A549 (cell line): ENCODE measurements at places on chromosomes 16 and 17.

DNA sequence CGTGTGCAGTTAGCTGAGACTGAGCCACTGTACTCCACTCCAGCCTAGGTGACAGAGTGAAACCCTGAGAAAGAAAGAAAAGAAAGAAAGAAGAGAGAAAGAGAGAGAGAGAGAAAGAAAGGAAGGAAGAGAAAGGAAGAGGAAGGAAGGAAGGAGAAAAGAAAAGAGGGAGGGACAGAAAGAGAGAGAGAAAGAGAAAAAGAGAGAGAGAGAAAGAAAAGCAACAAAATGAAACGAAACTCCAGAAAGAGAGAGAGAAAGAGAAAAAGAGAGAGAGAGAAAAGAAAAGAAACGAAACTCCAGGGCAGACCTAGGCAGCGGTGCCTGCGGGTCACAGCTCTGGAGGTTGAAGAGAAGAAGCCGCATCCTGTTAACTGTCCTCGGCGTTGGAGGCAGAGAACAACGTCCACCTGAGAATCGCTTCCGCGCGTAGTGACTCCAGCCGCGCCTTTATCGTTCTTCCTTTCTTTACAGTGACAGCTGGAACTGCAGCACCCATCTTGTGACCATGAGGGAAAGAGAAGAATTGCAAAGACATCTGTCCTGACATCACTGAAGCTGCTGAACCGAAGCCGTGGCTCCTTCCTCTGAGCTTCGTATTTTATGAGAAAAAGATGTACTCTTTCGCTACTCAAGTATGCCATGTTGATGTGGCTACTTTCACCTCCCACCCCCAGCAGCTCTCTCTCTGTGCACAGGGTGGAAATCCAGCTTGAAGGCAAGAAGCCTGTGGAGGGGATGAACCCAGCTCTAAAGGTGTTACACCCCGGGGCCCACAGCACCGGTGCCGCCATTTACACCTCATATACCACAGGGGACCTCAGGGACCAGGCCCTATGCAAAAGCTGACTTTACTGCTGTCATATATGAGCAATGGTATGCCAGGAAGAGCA is 56.9 kb upstream of the DOC2B start:
- no peak for DNase-seq

- no peak for DNase-seq
These were observed 353.0 kb upstream of the EEF2KMT start for GRCh38 chr16:5450409-5451104.

GRCh38 chr17:59846394-59847165 is 46.2 kb downstream of the TUBD1 start:
- DNase-seq = peak; percentile 99

DNA sequence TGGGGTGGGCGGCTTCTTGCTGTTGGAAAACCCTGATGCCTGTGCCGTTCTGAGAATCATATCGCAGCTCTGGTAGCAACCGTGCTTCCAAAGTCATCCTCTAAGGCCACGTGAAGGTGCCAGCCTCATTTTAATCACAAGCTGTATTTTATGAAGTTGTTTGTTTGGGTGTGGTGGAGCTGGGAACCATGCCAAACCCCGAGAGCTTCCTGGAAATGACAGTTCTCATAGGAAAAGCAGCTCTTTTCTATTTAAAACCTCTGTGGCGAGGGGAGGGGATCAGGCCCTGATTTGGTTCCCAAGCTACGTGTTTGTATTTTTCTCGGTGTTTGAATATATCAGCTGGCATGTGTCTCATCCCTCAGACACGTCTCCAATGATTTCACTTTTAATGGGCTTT is 21.7 kb downstream of the KNOP1 start:
- peak; percentile 82 for DNase-seq

DNA sequence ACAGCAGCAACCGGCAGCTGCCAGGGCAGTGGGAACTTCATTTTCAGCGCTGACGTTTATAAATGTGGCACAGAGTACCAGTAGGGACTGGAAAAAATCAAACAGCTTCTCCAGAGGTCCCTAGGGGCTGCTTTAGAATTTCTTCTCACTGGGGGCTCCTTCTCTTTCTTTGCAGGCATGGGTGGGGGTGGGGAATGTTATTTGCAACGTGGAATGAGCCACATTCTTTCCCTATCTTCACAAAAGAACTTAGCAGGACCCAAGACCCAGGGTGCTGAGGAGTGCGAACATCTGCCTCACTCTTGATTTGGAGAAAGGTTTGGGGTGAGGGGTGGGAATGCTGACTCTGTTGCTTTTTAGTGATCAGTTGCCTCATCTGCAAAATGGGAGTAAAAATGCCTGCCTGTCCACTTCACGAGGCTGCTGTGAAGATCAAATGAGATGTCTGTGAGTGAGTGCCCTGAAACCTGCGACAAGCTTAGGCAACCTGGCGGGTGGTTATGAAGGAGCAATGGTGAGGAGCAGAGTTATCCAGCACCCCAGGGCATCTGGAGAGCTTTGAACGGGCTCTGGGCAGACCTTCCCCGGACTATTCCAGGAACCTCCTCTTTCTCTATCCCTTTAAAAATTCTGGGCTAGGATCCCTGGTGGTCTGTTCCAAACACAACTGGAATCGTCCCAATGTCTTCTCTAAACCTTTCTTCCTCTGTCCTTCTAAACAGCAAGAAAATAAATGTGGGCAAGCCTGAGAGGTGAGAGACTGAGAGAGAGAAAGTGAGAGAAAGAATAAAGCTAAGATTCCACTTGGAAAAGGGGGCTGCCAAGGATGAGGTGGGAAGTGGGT is 10.7 kb upstream of the PIPOX start:
- no peak for DNase-seq

GRCh38 chr17:81438007-81438659 is 42.9 kb downstream of the BAHCC1 start:
- no peak for DNase-seq

DNA sequence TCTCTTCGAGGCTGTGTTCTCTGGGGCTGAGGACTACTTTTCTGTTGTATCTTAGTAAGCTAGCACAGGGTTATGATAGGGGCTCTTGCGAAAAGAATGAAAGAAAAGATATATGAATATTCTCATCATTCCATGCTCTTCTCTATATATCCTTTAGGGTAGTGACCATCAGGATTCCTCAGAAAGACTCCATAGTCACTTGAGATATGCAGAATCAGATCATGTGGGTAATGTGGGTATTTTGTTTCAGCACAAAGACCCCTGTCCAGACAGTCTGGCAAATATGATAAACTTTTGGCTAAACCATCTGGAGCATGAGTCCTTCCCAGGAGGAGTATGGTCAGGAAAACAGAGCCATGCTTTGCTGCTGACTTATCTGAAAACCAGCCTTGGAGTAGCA is 21.5 kb downstream of the CRYM start:
- DNase-seq = no peak

GRCh38 chr17:72996791-72997190 is 95.7 kb downstream of the SLC39A11 start:
- no peak for DNase-seq

DNA sequence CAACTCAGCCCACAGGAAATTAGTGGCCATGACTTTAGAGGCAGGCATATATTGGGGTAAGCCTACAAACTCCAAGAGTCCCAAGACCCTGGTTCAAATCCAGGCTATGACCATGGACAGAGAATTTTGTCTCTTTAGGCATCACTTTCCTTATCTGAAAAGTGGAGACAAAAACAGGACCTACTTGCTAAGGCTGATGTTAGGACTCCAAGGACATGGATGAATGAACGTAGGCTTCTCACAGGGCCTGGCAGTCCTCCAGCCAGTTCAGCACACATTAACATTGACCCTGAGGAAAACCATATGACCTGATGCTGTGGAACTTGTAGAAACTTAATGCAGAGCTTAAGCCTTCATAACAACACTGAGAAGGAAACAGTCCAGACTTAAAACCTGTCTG is 1.4 kb downstream of the FKBP10 start:
- DNase-seq = no peak

DNA sequence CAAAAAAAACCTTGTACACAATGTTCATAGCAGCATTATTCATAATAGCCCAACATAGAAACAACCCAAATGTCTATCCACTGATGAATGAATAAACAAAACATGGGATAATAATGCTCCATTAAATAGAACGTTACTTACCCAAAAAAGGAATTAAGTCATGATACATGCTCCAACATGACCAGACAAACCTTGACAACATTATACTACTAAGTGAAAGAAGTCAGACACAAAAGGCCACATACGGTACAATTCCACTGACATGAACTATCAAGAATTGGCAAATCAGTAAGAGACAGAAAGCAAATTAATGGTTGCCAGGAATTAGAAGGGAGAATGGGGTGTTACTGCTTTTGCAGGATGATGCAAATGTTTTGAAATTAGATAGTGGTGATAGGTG is 193.8 kb upstream of the SHISA6 start:
- DNase-seq = no peak
